ENCODE measurements at places on chromosomes 1 and 21.
A peak's percentile ranks its signal among the peaks of the same experiment; 100 is the strongest.

GRCh38 chr1:154416471-154417337 is 11.6 kb downstream of the IL6R start:
- no peak for DNase-seq

DNA sequence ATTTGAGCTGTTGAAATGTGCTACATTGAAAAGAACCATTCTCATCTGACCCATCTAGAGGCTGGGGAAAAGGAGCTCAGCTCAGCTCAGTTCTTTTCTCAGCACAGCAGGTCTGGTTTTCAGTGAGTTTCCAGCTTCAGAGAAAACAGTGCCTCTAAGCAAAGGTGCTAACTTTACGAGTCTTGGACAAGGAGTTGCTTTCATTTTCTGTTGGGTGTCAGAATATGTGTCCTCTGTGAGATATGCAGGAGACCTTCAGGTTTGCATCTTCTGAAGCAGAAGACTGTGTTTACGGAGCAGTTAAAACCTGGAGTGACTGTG is 321.3 kb upstream of the USP24 start:
- DNase-seq = no peak

GRCh38 chr1:61395146-61395800 is 312.9 kb downstream of the NFIA start:
- DNase-seq = no peak

- no peak for DNase-seq
These were observed 322 bp downstream of the TFB2M start for GRCh38 chr1:246565751-246566127.

DNA sequence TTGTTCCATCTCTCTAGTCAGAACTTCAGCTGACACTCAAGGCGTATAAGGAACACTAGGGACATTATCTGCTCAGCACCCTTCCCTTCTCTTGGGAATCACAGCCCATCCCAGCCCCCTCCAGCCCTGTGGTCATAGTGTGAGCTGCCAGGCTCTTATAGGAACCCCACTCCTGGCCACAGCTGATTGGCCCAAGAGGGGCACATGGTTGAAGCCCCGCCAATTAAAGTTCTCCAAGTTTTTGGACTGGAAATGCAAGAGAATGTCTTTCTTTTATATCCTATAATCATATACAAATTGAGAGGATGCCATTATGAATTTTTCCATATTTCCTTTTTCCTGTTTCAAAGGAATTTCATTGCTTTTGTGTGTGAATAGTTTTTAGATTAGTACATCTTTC is 40.7 kb downstream of the FOXO6 start:
- no peak for DNase-seq

DNA sequence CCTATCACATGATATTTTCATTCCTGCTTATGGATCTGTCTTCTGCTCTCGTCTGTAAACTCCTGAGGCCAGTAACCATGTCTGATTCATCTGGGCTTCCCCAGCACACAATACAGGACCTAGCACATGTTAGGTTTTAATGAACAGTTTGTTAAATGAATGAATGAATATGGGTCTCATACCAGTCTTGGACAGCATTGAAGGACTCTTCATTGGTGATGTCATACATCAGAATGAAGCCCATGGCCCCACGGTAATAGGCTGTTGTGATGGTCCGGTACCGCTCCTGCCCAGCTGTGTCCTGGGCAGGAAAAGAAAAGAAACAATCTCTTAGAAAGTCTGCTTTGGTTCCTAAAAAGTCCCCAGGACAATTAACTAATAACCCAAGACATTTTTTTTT is 53.4 kb downstream of the RAB3B start:
- no peak for DNase-seq

DNA sequence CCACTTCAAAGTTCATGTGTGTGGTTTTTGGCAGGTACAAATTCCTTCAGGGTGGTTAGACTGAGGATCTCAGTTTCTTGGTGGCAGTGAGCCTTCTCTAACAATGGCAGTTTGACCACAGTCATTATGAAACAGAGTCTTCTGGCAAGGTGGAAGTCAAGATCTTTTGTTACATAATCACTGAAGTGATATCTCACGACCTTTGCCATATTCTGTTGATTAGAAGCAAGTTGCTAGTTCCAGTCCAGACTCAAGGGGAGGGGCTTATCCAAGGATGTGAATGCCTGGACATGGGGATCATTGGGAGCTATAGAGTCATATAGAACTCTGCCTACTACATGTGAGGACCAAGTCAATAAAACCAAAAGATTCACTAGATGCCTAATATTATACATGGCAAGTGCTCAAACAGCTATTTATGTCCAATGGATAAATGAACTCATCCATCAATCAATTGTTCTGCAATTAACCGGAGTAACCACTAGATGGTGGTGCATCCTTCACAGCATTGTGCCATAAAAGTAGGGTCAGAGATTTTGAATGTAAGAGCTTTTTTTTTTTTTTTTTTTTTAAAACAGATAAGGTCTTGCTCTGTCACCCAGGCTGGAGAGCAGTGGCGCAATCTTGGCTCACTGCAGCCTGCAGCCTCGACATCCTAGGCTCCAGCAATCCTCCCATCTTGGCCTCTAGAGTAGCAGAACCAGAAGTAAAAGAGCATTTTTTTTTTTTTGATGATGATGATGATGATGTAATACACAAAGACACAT is 131.9 kb downstream of the CRB1 start:
- DNase-seq = no peak

- DNase-seq = peak; percentile 54
These were observed 5.0 kb downstream of the HAPLN2 start for GRCh38 chr1:156623946-156624813.

- no peak for DNase-seq
These were observed 29.6 kb upstream of the CCN1 start for GRCh38 chr1:85550784-85551516.

- no peak for DNase-seq
These were observed 1.4 kb upstream of the DENND2C start for GRCh38 chr1:114671011-114671938.

DNA sequence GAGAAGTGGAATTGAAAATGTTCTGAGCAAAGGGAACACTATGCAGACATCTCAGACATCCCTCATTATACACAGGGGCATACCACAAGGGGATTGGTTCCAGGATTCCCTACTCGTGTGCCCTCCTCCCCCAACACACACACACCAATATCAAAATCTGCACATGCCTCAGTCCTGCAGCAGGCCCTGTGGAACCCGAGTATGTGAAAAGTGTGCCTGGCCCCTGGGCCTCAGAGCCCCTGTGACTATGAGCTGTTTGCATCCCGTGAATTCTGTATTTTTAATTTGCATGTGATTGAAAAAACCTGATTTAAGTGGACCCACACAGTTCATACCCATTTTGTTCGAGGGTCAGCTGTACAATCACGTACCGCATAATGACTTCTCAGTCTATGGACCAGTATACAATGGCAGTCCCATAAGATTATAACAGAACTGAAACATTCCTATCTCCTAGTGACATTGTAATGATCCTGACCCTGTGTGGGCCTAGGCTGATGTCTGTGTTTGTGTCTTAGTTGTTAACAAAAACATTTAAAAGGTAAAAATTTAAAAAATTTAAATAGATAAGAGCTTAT is 11.3 kb downstream of the POU2F1 start:
- no peak for DNase-seq

GRCh38 chr1:205701891-205702290 is 21.6 kb upstream of the SLC45A3 start:
- no peak for DNase-seq

- DNase-seq = no peak
These were observed 58.5 kb upstream of the ENAH start for GRCh38 chr1:225711236-225711937.

DNA sequence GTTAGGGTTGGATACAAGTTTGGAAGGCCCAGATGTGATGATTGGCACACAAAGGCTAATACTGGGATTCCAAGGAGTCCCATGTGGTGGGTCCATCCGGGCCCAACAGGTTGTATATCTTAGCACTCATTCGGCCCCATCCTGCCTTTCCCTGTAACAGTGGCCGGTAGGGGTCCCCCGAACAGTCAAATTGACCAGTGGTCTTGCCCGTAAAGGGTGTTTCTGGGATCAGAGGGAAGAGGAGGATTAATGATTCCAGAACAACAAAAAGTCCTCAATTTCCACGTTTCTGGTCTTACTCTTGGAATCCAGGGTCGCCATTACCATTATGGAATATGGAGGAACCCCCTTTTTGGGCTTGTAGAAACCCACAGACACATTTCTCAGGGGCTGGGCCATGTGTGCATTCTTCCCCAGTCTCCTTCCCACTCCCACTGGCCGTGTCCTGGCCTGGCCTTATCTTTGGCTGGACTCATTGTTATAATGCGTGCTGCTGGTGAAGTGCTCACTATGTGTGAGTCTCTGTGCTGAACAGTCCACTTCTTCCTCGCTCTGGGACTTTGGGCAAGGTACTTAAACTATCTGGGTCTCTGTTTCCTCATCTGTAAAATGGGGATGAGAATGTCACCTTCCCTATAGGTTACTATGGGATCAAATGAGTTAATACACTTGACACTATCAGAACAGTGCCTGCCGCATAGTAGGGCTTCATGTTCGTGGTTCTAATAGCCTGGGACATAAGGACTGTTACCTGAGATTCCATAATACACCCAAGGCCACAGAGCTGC is 161.8 kb downstream of the DYRK1A start:
- DNase-seq = no peak

DNA sequence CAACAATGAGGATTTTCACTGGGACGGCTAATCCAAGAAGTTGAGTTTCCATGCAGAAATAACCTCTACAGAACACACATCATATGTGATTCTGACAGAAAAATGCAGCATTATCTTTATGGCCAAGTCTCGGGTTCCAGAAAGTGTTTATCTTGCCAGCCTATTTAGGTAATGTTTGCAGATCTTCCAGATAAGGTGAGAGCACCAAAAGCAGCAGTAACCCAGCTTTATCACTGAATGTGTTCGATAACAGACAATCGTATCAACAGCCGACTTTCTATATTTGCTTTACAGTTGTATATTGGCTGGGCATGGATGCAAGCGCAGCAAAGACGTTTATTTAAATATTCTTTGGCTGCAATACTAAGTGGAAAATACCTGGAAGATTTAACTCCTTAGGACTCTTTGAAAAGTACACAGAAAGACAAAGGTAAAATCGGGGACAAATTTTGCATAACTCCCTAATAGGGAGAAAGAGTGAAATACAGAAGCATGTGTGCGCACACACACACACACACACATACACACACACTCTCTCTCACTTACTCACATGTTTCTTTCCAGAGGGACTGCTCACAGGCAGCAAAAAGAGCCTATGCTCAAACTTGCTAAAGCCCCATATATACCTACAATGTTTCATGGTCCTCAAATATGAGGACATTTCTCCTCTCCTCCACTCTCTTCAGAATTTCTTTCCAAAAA is 3.0 kb upstream of the CTSK start:
- DNase-seq = no peak

- DNase-seq = no peak
These were observed 1.3 kb downstream of the SH2D2A start for GRCh38 chr1:156815307-156815826.

DNA sequence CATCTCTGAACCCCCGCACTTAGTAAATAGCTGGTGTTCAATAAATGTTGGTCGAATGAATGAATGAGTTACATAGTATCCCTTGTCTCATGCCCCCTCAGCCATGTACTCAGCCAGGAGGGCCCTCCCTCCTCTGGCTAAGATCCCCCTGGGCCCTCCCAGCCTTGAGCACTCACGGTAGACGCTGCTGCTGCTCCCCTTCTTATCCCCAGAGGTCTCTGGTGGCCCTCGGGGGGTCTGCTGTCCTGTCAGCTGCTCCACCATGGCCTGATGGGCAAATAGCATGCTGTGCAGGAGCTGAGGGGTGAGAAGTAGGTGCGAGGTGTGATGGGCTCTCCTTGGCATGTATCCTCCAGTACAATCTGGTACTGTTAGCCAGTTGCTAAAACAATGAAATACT is 1.9 kb downstream of the ETV3L start:
- no peak for DNase-seq

- no peak for DNase-seq
These were observed 90.1 kb upstream of the SLC25A33 start for GRCh38 chr1:9449110-9449627.

DNA sequence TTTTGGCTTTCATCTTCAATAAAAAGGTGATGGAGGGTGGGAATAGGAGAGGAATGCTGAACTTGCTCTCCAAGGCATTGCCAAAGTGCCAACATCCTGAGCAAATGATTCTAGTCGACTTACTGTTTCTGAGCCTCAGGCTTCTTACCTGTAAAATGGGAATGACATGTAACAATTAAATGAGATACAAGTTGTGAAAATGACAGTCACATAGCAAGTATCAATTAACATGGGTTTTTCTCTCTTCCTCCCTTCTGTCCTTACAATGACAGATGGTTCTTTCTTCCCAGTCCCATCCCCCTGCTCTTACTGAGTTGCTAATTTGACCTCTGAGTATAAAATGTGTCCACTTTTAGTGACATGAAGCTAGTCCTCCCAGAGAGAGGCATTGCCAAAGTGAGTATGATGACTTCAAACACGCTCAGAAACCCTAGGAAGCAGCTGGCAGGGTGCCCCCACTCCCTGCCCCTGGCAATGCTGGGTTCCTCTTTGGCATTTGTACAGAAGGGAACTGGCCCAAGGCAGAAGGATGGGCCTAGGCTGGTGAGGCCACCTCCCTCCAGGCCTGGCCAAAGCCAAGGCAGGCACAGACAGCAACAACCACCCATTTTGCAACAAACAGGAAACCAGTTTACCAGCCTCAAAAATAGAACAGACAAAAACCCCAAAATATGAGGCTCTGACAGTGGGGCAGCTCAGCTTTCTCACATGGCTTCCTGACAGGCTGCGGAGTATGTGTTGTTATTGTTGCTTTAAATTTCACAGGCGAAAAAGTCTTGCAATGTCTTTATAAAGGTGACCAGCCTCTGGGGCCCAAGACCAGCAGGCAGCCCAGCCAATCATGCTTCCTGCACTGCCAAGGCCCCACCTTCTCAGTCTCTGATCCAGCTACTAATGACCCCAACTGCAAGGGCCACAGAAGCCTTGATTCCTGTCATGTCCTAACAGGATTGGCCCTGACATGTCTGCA is 115.9 kb downstream of the HIVEP3 start:
- no peak for DNase-seq

DNA sequence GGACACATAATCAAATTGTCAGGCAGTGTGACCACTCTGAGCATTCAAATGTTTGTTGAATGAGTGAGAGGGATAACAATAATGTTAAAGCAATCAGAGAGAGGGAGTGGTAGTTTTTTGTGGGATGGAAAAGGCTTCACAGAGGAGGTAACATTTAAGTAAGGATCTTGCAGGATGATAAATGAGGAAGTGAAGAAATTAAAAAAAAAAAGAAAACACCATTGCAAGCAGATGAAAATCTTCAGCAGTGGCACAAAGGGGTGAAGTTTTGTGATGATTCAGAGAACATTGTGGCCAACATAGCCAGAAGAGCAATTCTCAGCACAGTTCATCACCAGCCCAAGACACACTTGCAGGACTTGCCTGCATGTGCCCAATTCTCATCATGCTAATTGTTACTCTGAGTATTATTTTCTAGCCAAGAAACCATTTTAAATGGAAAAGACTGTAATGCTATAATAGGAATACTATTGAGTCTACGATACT is 35.0 kb downstream of the OVGP1 start:
- no peak for DNase-seq

GRCh38 chr1:182764029-182764727 is 25.4 kb upstream of the NPL start:
- DNase-seq = no peak

All from stimulated activated CD4-positive, alpha-beta T cell treated with anti-CD3 and anti-CD28 coated beads, Interleukin-4, amount 100 ng/mL, for 1 hour (primary cell).